ENCODE measurements at places on chromosomes 16 and 17.

DNA sequence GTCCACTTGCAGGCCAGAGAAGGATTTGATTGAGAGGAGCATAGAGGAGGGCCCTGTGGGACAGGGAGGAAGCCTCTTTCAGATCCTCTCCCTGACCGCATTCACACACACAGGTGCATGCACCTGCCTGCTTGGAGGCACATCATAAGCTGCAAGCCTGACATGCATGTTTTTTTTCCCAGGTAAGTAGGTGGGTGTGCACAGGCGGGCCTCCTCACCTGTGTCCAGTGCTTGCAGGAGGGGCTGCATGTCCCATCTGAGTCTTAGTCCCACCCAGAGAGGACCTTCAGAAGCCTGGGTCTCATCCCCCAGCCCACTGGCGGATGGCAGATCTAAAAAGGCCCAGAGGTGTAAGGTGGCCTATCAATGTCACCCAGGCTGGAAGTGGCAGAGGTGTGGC, 130.8 kb downstream of the TMEM132E start:
- no peak for DNase-seq

GRCh38 chr16:67936880-67937605, 393 bp upstream of the PSMB10 start:
- DNase-seq = peak; percentile 59

DNA sequence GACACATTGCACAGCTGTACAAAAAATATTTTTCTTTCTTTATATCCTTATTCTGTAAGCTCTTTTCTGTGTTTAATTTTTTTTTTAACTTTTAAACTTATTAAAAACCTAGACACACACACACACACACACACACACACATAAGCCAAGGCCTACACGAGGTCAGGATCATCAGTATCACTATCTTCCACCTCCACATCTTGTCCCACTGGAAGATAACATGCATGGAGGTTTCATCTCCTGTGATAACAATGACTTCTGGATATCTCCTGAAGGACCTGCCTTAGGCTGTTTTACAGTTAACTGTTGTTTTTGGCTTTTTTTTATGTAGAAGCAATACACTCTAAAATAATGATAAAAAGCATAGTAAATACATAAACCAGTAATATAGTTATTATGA, 71.2 kb downstream of the TNRC6C start:
- DNase-seq = no peak

- DNase-seq = no peak
Observed at GRCh38 chr17:5555254-5555653, 29.1 kb downstream of the NLRP1 start.

DNA sequence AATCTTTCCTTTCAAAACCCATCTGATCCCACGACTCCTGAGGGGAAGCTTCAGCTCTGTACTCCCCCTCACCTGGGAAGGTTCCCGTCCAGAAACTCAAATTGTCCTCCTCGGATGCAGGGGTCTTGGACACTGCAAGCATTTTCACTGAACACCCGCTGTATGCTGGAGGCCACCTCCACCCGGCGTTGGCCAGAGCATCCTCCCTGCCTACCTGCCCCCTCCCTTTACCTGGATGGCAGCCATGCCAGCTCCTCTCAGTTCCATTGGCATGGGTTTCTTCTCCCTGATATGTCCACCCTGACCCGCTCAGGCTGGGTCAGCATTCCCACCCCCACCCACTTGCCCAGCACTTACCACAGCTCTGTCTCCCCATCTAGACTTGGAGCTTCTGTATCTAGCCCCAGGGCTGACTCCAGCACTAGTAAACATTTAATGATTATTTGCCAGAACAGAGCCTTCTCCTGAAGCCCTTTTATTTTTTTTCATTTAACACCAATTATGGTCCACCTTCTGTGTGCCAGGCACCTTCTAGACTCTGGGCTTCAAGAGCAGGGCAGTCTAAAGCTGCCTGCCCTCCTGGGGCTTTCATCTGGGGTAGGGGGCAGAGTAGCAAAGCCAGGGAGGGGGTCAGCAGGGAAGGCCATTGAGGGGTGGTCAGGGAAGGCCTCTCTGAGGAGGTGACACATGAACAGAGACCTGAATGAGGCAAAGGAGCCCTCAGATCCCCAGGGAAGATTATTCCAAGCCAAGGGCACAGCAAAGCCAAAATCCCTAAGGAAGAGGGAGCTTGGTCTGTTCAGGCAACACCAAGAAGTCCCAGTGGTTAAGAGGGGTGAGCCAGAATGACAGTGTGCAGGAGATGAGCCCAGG, 8.9 kb upstream of the KRT19 start:
- no peak for DNase-seq

GRCh38 chr17:60874772-60875171, 197.1 kb downstream of the BCAS3 start:
- no peak for DNase-seq

DNA sequence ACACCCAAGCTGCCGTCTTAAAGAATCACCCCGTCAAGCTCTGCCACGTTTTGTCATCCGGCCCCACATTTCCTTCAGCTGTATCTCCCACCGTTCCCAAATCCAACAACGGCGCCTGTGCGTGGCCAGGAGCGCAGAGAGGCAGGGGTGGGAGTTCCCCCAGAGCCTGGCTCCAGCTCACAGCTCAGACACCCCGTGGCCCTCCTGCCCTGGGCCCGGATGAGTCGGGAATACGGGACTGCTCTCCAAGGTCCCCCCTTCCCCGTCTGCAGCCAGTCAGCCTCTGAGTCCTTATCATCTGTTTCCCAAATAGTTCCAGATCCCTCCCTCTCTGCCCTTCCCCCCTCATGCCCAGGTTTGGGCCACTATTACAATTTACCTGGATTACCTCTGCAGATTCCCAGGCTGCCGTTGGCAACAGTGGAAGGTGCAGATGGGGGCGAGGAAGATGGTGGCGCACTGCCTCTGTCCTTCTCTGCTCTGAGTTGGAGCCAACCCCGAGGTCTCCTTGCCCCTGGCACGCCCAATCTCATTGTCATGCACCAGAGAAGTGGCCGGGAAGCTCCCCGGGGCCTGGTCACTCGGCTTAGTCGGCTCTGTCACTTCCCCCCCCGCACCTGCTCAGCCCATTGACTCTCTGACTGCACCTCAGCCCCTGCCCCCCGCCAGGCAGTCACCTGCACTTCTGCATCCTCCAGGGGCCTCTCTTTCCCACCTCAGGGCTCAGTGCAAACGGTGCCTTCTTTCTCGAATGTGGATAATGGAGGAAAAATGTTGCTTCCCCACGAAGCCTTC, 18.3 kb upstream of the RPTOR start:
- DNase-seq = no peak

DNA sequence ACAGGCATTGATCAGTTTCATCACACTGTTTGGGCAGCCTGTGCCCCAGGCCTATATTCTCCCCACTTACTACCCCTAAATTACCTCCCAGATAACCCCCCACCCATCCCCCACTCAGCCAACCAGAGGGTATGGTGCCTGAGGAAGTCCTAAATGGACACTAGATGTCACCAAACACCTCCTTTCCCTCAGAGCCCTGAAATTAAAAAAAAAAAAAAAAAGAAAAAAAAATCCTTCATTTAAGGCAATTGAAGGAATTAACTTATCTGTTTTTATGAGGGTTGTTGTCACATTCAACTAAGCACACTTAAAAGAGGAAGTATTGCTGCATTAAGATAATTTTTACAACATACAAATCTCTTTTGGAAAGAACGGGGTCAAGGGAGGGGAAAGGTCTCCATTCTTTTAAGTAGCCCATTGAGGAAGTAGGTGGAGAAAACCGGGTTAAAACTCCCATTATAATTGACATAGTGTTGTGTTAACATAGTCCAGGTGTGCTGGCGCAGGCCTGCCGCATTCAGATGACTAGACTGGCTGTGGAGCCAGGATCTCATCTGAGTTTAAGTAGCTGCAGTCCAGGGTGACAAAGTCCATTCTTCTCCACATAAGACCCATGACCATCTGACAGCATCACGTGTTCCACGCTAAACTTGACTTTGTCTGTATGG, 46.3 kb downstream of the SNX11 start:
- no peak for DNase-seq

DNA sequence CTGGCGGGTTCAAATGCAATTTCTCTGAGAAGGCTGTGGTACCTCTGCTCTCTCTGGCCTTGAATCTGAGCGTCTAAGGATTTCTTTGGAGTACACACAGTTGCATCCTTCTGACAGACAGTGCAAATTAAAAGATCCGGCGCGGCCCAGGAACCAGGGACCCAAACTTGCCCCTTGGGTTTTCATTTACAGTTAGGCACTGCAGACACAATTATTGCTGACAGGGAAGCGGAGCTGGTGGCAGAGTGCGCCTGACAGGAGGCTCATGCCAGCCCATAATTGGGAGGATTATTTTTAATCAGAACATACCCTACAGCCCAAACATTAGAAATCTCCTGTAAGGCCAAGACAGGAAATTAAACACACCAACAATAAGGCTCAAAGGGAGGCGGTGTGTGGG, 1023.4 kb upstream of the RBFOX1 start:
- DNase-seq = no peak

DNA sequence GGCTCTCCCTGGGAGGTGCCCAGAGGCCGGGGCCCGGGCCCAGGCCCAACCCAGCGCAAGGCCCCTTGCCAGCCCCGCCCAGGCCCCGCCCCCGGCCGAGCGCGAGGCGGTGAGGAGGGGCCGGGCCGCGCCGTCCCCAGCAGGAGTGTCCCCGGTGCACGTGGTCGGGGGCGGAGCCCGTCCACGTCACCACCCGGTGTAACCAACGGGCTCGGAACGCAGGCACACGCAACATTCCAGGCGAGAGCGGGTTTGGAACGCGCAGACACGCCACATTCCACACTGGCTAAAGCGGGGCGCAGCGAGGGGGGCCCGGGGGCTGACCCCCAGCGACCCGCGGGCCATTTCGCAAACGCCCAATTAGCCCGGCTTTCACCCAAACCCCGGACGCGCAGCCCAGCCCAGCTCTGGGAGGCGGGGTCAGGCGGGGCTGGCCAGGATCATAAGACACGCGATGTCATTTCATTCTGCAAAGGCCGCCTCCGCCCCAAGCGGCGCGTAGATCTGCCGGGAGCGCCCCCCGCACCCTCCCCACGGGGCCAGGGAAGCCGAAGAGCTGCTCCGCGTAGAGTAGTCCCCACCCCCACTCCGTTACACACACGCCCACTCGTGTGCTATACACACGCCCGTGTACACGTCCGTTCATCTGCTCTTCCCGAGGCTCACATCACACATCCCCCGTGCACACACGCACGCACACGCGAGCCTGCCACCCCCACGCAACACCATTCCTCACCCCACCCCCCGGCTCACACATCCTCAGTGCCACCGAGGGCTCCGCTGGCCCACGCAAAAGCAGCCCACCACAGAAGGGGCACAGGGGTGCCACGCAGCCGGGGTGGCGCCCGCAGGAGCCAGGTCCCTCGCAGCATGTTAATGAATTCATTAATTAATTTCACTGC, 1.0 kb downstream of the MNT start:
- peak; percentile 98 for DNase-seq

- no peak for DNase-seq
Observed at GRCh38 chr17:18155179-18155578, 28.4 kb upstream of the ALKBH5 start.

GRCh38 chr17:82689077-82689476, 9.4 kb downstream of the RAB40B start:
- DNase-seq = no peak

DNA sequence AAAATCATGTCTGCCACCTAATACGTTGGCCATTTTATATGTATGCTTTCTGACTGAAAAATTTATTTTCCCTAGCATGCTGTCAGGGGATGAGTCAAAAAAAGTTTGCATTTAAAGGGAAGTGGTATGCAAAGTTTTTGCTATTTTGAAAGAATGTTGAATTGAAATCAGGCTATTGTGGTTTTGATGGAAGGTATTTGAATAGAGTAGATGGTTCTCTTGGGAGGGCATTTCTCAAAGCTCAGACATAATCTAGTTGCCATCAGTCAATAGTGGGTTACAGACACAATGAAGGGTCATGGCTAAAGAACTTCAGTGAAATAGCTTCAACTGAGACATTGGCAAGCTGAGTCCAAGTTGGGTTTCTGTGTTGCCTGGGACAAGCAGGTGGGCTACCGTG, 102.4 kb downstream of the MAP2K6 start:
- no peak for DNase-seq

- peak; percentile 72 for DNase-seq
Observed at GRCh38 chr16:19130852-19131824, 17.4 kb downstream of the ITPRIPL2 start.

DNA sequence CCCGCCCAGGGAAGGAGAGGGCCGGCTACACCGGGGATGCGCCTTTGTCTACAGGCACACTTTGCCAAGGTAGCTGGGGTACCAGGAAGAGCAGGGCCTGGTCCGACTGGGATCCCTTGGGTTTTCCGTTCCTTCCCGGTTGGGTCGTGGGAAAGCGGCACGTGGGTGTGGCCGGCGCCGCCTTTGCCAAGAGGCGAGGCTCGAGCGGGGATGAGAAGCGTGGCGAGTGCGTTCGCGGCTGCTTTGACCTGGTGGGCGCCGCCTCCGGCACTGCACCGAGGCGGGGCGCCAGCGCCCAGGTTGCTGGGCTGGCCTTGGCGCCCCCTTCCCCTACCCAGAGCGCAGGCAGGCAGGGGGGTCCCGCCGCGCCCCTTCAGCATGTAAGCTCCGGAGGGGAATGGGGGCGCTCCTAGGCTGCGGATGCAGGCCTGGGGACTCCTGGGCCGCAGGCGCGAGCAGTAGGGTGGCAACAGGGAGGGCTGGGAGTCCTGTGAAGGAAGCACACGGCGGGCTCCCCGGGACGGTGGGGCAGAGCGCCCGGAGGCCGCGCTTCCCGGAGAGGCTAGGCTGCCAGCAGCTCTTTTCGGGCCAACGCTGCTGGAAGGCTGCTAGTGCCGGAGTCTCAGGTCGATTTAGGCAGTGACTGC, 2.0 kb downstream of the HAS3 start:
- DNase-seq = peak; percentile 18

- DNase-seq = no peak
Observed at GRCh38 chr17:45996282-45996937, 2.6 kb upstream of the STH start.

DNA sequence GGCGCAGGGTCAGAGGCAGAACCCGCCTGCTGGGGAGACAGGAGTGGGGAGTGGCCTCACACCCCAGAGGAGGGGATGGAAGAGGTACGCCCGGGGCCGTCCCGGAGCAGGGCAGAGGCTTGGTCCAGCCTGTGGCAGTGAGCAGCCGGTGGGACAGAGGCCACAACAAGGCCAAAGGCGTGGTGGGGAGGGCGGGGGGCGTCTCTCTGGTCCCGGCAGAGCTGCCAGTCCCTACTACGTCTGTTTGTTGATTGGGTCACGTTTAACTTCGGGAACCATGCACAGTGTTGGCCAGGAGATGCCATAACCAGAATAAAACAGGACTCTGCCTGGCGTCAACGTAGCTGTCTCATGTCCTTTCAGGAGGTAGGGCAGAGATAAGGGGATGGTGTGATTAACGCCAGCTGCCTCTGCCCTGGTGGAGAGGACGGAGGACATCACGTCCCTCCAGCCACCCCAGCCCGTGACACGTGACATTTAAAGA, 192.8 kb downstream of the BANP start:
- DNase-seq = no peak

DNA sequence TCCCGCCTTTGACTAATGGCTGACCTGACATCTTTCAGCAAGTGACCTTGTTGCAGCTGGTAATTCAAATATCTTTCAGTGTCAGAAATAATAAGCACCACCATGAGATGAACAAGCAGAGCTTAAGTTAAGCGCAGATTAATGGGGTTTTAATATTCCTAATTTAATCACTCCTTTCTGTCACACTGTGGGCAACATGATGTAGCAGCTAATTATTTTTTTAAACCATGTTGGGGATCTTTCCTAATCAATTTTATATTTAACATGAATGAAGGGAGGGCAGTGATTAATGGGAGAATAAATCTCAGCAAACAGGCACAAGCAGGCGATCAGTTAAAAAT, 353.6 kb upstream of the TNRC6C start:
- DNase-seq = no peak

All from hindlimb muscle (tissue), 1 donor.